ENCODE measurements at places on chromosomes 13 and 19. TPM values are rescaled to one million over a fixed set of nuclear protein-coding genes. Genes with fewer than 3 reads are reported as not detected.

DNA sequence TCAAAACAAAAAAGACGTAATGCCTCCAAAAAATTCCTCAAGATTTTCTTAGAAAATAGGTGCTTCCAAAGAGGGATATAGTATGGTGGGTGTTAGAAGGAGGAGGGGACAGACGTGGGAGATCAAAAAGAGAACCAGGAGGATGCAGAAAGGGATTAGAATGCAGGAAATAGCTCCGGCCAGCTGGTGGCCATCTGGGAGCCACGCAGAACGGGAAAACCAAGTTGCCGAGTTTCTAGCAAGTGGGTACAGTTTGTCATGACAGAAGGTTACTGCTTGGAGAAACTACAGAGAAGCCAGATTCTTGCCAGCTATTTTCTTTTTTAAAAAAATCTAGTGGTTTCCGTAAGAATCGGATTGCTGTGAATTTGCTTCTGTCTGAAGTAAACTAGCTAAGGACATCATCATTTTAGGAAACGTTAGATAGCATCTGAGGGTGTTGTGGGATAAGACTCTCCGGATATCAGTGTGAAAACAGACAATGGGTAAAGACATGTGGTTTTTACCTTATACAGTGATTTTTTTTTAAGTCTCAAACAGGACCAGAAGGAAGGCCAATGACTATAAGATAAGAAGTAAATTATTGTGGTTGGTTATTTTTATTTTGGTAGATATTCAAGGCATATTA is 104.9 kb downstream of the HSPH1 start:
- no peak for DNase-seq
- no peaks in the 10 kb centered on the region for H3K4me1 ChIP-seq
- H3K27ac ChIP-seq: no peak overlapping the region
- no peak overlapping the region for H3K4me3 ChIP-seq

CD209 gene
- 9.4 TPM for total RNA-seq

- H3K36me3 ChIP-seq: no peaks in the 10 kb centered on the region
- H3K27me3 ChIP-seq: no peaks in the 10 kb centered on the region
- H3K4me1 ChIP-seq: no peaks in the 10 kb centered on the region
- no peak overlapping the region for H3K27ac ChIP-seq
Observed at GRCh38 chr19:23999821-24000610, 85.3 kb downstream of the ZNF726 start.

DNA sequence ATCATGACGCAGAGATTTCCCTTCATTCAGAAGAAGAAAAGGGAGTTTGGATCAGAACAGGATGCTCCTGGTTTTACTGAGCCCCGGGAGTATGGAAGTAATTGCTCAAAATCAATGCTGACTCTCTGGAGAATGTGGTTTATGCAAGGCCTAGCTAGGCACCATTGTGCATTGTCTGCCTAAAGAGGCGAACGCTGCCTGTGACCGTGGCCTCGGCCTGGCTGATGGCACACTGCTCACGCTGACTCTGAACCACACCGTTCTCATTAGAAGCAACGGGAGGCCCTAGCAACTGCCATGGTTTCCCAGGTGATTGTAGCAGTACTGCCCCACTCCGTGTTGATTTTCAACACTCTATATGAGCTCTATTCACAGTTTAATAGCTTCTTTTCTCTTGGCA is 41.7 kb upstream of the UBL3 start:
- H3K36me3 ChIP-seq: no peaks in the 10 kb centered on the region
- H3K4me1 ChIP-seq: no peaks in the 10 kb centered on the region
- H3K4me3 ChIP-seq: no peak overlapping the region
- H3K27me3 ChIP-seq: no peaks in the 10 kb centered on the region
- no peak overlapping the region for H3K27ac ChIP-seq

DNA sequence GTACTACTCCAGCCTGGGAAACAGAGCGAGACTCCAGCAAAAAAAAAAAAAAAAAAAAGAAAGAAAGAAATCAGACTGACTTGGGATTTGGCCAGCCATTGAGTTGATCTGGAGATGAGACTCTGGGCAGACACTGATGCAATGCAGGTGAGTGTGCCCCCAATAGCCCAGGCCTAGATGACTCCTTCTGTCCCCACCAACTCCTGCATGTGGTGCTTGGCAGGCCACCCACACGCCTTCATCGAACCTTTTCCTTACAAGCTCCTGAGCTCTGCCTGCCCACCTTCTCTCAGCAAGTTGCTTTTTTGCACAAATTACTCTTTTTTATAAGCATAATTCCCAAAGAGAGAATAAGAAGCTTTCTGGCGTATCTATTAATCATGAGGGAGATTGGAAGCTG is 97.9 kb upstream of the MBNL2 start:
- no peak overlapping the region for H3K27ac ChIP-seq
- DNase-seq: no peak
- no peaks in the 10 kb centered on the region for H3K27me3 ChIP-seq
- H3K36me3 ChIP-seq: no peaks in the 10 kb centered on the region

ZNF547 gene
- 1.2 TPM for total RNA-seq

All from transverse colon (tissue), 4 donors.